Anterior cingulate cortex (tissue), 58 donors: ENCODE measurements at places on chromosomes 7 and 10.

DNA sequence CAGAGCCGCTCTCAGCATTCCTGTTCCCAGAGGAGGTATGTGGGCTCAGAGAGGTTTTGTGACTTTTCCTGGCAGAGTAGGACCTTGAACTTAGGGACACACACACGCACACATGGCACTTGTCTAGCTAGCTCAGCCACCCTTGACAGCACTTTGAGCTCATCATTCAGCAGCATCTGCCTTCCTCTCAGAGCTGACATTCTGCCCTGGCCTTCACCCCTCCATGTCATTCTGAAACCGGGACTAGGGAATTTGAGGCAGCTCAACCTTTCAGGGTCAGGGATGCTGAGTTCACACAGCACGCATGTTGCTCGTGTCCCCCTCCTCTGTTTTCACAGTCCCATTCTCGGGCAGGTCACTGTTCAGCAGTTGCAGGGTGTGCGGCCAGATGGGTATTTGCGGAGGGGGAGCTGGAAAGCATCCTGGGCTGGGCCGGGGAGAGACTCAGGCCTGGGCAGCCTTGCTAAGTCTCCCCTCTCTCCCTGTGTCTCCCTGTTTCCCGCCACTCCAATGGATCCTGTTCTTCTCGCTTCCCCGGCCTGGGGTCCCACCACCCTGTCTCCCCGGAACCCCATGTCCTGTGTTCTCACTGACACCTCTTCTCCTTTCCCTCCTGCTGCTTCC, 78.0 kb downstream of the COL13A1 start:
- DNase-seq: no peak

- no peak for DNase-seq
These were observed 24.6 kb upstream of the KDM7A start for GRCh38 chr7:140201393-140201792.

DNA sequence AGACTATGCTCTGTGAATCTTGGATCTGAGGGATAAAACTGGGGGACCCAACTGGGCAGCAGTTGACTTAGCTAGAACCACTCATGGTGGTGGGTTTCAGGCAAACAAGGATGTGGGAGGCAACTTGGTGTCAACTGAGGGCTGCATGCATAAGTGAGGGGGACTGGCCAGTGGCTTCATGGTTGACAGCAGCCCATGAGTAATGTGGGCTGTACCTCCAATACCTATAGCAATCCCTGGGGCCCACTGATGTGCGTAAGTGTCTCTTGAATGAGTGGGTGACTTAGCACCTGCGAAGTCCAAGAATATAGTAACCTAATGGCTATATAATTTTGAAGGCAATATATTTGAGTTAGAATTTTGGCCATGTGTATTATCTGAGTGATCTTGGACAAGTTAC, 13.7 kb upstream of the MAP3K8 start:
- DNase-seq: no peak

DNA sequence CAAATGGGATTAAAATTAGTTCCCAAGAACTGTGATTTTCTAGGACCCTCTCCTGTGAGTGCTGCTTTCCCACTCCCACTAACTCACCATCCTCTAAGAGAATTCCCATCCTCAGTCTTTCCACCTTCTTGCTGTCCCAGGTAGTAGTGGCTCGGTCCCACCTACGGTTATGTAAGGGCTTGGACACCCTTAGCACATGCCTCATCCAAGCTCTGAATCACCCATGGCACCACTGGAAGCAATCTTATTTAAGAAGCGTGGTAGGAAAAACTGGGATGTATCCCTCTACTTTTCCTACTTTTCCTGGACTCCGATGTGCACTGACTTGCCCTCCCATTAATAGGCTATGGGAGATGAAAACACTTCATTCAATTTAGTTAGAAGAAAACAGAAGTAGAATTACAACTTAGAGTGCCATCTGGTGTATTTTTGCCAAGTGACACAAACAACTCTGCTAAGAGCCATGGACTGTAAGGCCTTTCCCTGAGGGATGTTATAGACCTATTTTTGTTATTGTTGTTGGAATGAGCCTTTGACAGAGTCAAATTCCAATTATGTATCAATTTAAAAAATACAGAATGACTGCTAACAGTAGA, 13.7 kb upstream of the ANKRD22 start:
- no peak for DNase-seq

- no peak for DNase-seq
These were observed 29.1 kb downstream of the RSU1 start for GRCh38 chr10:16788125-16788524.

DNA sequence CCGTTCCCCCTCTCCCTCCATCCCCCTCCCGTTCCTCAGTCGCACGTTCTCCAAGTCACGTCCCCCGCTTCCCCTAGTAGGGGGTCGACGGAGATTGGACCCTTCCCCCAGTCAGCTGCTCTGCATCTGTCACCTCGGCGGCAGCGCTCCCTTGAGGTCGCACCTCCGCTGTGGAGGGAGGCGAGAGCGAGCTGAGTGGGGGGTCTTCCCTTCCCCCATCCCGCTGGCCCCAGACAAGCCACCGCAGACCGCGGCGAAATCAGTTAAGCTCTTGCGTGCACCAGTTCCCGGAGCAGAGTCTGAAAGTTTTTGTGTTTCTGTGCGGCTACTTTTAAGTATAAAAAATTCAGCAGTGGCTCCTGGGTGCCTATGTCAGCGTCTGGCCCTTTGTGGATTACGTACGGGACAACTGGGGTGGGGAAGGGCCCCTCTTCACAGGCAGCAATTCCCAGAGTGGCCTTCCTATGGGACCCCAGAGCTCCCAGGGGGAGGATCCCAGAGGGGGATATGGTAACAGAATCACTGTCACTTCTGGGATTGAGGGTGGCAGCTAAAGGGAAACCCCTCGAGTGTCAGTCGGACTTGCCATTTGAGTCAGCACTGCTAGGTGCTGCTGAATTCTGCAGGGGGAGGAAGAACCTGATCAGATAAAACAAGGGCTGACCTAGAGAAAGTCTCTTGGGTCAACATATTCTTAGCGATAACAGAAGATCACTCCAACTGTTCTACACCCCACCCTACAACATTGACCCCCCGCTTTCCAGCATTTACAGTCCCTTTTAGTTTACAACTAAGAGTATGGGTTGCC, 12.5 kb upstream of the DDIT4 start:
- DNase-seq: no peak

GRCh38 chr10:49272251-49273081, 26.5 kb upstream of the C10orf71 start:
- no peak for DNase-seq

GRCh38 chr7:43905956-43906330, 453 bp downstream of the URGCP start:
- DNase-seq: no peak

GRCh38 chr7:47734287-47734948, 152.5 kb upstream of the TNS3 start:
- DNase-seq: no peak

DNA sequence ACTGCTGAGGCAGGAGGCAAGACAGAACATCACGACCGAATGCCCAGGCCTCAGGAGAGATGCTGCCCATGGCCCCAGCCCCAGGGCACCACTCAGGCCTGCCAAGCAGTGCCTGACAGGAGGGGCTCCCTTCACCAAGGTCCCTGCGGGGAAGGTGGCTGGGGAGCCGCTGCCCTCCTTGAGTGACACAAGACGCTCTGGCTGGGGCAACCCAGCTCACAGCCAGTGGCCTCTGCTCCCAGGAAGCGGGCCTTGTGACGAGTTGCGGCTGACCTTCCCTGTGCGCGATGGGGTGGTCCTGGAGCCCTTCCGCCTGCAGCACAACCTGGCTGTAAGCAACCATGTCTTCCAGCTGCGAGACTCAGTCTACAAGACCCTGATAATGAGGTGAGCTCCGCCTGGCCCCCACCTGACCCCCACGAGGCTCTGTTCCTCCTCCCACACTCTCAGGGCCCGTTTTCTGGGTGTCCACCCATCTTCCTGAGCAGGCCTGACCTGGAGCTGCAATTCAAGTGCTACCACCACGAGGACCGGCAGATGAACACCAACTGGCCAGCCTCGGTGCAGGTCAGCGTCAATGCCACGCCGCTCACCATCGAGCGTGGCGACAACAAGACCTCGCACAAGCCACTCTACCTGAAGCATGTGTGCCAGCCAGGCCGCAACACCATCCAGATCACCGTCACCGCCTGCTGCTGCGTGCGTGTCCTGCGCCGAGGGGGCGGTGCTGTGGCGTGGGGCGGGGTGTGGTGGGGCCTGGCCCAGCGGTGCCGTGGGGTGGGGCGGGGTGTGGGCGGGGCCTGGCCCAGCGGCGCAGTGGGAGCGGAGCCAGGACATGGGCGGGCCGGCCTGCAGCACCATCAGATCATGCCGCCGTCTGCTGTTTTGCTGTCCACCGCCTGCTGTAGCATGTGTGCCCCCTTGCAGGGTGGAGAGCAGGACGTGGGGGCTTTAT, 12.8 kb downstream of the ZMIZ2 start:
- DNase-seq: no peak

- no peak for DNase-seq
These were observed 30.4 kb upstream of the RSU1 start for GRCh38 chr10:16847644-16848043.

DNA sequence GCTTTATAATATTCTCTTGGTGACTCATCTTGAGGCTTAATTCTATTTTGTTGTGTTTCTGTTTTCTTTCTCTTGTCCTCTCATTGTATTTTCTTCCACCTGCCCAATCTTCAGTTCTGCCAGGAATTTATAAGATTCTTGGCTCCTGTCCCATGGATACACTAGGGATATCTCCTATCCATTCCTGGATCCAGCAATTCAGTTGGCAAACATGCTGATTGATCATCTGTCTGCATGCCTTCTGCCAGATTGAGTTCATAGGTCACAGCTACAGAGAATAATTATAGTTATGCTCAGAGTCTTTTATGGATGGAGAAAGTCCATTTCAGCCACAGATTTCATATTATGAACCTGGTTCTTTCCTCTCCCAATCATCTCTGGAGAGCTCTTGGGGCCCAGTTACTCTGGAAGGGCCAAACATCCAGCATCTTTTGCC, 140.4 kb upstream of the MAGI2 start:
- no peak for DNase-seq

DNA sequence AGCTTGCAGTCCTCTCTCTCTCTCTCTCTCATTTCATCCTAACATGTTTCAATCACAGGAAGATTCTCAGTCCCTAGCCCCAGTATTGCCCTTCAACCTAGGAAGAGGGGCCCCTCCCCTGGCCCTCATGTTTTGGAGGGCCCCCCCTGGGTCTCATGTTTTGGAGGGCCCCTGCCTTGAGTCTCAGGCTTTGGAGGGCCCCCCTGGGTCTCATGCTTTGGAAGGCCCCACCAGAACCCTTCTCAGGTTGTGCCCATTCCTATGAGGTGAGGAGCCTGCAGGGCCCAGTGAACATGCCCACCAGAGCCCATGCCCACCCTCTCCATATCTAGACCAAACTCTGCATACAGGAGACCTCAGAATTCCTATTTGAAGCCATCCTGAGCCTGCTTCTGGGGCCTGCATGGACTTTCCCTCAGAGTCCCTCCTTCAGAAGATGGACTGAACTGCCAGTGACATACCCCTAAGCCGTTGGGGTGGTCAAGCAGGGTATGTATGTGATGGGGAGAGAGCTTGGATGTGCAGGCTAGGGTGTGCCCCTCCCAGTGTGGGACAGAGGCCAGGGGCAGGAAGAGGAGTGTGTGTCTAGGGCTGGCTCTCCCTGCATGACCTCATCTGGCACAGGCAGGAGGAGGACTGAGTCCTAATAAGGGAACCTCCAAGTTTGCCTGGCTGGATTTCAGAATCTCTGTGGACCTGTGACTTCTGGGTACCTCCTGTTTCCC, 8.1 kb upstream of the VDAC2 start:
- no peak for DNase-seq

- DNase-seq: no peak
These were observed 67.2 kb upstream of the LRGUK start for GRCh38 chr7:134059921-134060320.

DNA sequence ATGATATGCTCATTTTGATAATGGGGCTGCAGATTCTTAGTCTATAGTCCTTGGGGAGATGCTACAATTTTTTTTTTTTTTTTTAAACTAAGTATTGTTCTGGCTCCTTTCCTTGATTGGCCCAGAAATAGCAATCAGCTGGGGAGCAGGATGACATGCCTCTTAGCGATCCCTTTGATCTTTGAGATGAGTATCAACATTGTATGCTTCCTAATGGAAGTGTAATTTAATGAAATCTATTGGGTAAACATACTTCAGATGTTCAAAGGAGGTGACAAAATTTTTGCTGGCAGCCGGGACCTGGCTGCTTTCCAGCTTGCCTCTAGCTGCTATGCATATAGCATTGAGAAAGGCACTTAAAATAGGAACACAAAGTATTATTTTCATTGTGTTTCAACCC, 43.5 kb downstream of the VTI1A start:
- DNase-seq: no peak

DNA sequence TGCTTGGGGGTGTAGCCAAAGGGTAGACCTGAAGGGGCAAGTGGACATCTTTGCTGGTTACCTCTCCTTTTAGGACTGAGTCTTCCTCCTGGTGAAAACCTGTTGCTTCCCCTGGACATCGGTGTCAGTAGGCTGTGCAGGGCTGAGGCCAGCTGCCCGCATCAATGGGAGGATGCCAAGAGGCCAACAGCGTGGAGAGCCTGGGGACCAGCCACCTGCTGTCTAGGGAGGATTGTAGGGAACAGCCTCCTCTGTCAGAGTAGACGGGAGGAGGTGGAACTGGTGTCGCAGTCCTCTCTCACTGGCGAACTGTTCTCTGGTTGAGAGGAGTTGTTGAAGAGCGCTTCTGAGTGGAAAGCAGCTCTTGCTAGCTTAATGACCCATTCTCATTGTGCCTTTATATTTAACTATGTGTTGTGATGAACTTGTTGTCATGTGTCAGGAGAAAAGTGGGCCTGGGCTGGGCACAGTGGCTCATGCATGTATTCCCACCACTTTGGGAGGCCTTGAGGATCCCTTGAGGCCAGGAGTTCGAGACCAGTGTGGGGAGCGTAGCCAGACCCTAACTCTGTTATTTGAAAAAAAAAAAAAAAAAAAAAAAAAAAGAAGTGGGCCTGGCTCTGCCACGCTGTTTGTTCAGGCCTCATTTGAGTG, 1.8 kb downstream of the SUFU start:
- no peak for DNase-seq
